ENCODE measurements at places on chromosomes 6 and 20.

- no peak for DNase-seq
Observed at GRCh38 chr6:79072640-79073181, 5.3 kb downstream of the PHIP start.

DNA sequence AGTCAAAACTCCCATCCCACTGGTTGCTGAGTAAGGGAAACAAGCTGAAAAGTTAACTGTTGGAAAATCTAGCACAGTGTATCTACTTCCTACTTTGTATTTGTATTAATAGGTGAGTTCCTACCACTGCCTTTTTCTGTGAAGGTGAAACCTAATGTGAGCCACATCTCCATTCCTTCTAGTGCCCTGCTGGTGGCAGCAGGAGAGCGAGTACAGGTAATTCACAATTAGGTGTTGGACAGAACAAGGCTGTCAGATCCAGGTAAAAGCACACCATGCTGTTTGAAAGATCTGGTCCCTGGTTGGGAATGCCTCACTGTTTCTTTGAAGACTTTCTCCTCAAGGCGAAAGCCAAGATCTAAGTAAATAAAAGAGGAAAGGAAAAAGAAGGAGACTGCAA, 528.4 kb downstream of the PKHD1 start:
- DNase-seq = no peak

DNA sequence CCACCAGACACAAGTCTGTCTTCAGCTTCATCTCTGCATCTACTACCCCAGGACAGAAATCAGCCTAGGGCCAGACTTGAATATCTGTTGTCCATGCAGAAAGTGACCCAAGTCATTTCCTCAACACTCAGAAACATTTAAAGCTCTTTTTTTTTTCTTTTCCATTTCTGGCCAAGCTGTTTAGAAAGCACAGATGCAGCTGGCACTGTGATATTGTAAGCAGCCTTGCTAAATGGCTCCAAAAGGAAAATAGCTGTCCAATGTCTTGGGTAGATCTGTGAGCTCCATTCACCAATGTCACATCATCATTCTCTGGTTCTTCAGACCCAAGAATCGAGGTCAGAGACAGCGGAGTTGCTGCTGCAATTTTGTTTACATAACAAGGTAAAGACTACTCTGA, 174.2 kb downstream of the PDE7B start:
- no peak for DNase-seq

GRCh38 chr6:97705568-97705967, 422.6 kb upstream of the MMS22L start:
- DNase-seq = no peak

DNA sequence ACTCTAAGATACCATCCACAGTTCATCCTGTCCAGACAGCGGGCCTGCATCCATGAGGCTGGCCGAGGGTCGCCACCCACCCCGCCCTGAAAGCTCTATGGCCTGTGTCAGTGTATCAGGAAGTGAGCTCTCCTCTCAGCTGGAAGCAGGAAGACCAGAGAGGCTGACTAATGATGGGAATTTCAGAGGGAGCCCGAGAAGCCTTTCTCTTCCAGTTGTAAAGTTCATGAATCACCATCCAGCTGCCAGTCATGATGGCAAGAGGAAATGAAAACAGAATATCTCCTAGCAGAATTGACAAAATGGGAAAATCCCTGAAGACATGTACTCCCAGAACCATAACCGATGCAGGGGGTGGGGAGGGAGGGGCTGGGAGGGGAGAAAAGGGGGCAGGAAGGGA, 109.6 kb upstream of the RPS6KA2 start:
- no peak for DNase-seq

DNA sequence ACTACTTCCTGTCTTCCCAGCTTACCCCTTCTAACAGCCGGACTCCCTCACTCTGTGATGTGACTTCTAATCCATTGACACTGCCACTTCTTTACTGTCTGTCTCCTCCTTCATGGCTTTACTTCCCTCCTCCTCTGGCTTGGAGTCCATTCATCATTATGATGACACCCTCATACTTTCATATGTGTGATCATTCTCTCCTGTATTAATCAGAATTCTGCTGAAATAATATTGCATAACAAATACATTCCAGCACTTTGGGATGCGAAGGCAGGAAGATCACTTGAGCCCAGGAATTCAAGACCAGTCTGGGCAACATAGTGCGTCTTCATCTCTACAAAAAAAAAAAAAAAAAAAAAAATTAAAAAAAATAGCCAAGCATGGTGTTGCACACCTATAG, 147.9 kb upstream of the BTBD3 start:
- DNase-seq = no peak

DNA sequence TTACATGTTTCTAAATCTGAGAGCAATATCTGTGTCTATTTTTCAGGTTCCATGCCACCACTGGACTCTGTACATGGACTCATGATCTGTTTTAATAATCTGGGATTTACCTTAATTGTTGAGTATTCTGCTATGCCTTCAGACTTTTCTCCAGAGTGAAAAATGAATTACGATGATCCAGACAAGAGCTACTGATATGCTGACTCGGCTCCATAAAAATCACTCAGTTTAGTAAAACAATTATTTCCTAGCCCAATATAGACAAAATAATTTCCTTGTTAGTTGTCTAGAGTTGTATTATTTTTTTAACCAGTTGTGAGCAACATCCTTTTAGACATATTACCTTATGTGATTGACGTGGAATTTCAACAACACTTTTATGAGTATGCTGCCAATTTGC, 736.8 kb downstream of the RFPL4B start:
- DNase-seq = no peak

- DNase-seq = no peak
Observed at GRCh38 chr6:70651326-70651905, 16.3 kb upstream of the SMAP1 start.

- DNase-seq = no peak
Observed at GRCh38 chr6:101719521-101719920, 326.0 kb downstream of the GRIK2 start.

- DNase-seq = no peak
Observed at GRCh38 chr6:147741389-147741788, 232.9 kb downstream of the SAMD5 start.

GRCh38 chr6:139833592-139833991, 459.1 kb upstream of the CITED2 start:
- no peak for DNase-seq

GRCh38 chr6:130681028-130681427, 146.2 kb upstream of the SMLR1 start:
- no peak for DNase-seq
